Activated T-helper 2 cell treated with anti-CD3 and anti-CD28 coated beads, Interferon-gamma antibody, Interleukin-2, Interleukin-4, amounts not matched to agents 10 μg/mL and 5 μg/mL and 100 μg/mL, durations not matched to agents 14 hours and 24 hours and 36 hours (primary cell): ENCODE measurements at places on chromosomes 3 and 15. TPM values are rescaled to one million over a fixed set of nuclear protein-coding genes. Genes with fewer than 3 reads are reported as not detected.

DNA sequence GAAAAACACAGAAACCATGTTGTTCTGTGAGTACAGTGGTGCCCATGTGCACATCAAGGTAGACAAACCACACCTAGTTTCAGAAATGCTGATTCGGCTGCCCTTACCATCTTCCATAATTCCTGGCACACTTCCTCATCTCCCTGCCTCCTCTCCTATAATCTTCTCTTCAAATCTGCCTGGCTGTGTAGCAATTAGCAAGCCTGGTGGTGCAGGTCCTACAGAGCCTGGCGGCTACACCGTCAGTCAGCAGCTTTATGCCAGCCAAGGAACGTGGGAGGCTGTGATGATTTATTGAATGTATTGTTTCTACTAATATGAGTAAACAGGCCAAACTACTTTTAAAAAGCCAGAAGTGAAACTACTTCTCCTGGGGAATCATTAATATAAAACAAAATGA lies 106.8 kb downstream of the SEMA6D start:
- no peaks in the 10 kb centered on the region for H3K36me3 ChIP-seq
- no peak for DNase-seq
- no peak overlapping the region for H3K4me3 ChIP-seq
- peaks cover 2% of the 10 kb centered on the region for H3K4me1 ChIP-seq
- peaks cover 14% of the 10 kb centered on the region for H3K27me3 ChIP-seq
- no peak overlapping the region for H3K27ac ChIP-seq

- no peak overlapping the region for H3K4me3 ChIP-seq
- no peak for DNase-seq
- H3K27me3 ChIP-seq: peaks cover 2% of the 10 kb centered on the region
- H3K36me3 ChIP-seq: no peaks in the 10 kb centered on the region
- no peaks in the 10 kb centered on the region for H3K4me1 ChIP-seq
Observed at GRCh38 chr15:56272454-56272853, 28.8 kb upstream of the RFX7 start.

DNA sequence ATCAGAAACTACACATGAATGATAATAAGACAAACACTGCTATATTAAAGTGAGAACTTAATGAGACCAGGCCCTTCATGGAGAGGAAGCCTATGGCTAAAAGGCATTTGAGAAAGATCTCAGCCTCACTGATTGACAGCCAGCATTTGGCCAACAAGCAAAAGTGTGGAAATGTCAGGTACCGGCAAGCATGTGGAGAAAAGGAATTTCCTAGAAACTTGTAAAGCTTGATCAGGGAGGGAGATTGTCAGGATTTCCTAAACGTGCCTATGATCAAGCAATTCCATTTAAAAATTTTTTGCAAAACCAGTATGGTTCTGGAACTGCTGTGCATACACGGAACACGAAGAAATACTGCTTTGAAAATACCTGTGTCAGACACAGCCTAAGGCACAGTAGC lies 220.3 kb upstream of the ATP10A start:
- peak overlapping the region; percentile 85 for H3K4me3 ChIP-seq
- no peak for DNase-seq
- no peaks in the 10 kb centered on the region for H3K36me3 ChIP-seq
- H3K27ac ChIP-seq: no peak overlapping the region
- H3K27me3 ChIP-seq: peaks cover 8% of the 10 kb centered on the region
- peaks cover 18% of the 10 kb centered on the region for H3K4me1 ChIP-seq

GRCh38 chr3:86228101-86228500 lies 762.8 kb downstream of the VGLL3 start:
- H3K4me3 ChIP-seq: no peak overlapping the region
- no peaks in the 10 kb centered on the region for H3K4me1 ChIP-seq
- H3K27ac ChIP-seq: no peak overlapping the region
- no peaks in the 10 kb centered on the region for H3K36me3 ChIP-seq
- DNase-seq: no peak

FGF12 gene
- not detected in 2 replicates for total RNA-seq

DNA sequence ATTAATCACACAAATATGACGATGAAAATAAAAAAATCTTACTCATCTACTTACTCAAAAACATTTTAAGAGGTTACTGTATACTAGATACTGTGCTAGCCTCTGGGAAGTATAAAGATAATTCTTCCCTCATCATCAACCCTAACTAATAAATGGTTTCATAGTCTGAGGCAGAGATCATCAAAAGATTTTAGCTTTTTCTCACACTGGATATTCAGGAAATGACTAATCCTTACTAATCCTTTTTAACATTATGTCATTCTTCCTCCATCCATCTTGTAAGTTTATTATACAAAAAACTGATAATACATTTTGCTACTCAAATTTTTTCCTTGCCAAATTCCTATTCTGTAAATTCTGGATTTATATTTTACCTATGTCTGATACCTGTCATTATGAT lies 29.7 kb downstream of the ACAD11 start:
- peaks cover 8% of the 10 kb centered on the region for H3K4me1 ChIP-seq
- H3K27ac ChIP-seq: no peak overlapping the region
- DNase-seq: no peak
- peaks cover 35% of the 10 kb centered on the region for H3K36me3 ChIP-seq
- no peak overlapping the region for H3K4me3 ChIP-seq

GRCh38 chr15:52558196-52558595 lies 10.6 kb downstream of the ARPP19 start:
- DNase-seq: peak; percentile 57
- no peaks in the 10 kb centered on the region for H3K27me3 ChIP-seq
- no peak overlapping the region for H3K4me3 ChIP-seq
- H3K4me1 ChIP-seq: peaks cover 55% of the 10 kb centered on the region

DNA sequence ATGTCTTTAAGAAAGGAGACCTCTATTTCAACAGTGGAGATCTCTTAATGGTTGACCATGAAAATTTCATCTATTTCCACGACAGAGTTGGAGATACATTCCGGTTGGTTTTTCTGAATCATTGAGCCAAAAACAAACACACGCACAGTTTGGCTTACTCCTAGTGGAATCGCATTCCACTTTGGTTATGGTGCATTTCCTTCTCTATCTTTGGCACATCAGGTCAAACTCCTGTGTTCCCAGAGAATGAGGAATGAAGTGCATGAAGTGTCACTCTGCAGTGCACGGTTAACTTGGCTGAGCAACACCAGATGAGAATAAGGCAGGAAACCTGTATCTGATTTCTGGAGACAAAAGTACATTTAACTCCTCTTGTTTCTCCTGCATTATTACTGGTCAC lies 38.5 kb downstream of the HDC start:
- no peaks in the 10 kb centered on the region for H3K27me3 ChIP-seq
- no peak for DNase-seq
- H3K27ac ChIP-seq: no peak overlapping the region
- H3K4me3 ChIP-seq: no peak overlapping the region
- peaks cover 3% of the 10 kb centered on the region for H3K4me1 ChIP-seq

- peaks cover 77% of the 10 kb centered on the region for H3K27me3 ChIP-seq
- H3K4me3 ChIP-seq: no peak overlapping the region
- no peak overlapping the region for H3K27ac ChIP-seq
- no peak for DNase-seq
- H3K36me3 ChIP-seq: no peaks in the 10 kb centered on the region
Observed at GRCh38 chr15:45114751-45115085, 592 bp downstream of the DUOXA2 start.

DNA sequence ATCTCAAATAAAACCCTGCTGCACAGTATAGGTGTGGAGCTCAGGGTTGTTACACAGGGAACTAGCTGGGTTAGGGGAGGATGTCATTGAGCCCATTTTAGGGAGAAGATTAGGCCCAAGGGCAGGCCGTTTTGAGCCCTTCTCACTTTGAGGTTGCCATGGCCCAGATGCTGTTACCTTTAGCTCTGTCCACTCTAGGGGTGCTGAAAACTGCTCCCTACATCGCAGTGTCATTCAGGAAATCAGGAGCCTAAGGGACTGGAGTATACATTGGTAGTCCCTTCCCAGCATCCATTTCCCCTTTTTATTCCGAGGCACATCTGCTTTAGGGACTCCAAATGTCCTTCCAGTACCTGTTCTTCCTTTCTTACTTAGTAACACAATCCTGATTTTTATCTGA lies 79.0 kb upstream of the SELENOK start:
- no peaks in the 10 kb centered on the region for H3K4me1 ChIP-seq
- H3K27ac ChIP-seq: no peak overlapping the region
- no peak overlapping the region for H3K4me3 ChIP-seq
- no peaks in the 10 kb centered on the region for H3K27me3 ChIP-seq

- peak overlapping the region; percentile 51 for H3K27ac ChIP-seq
- H3K27me3 ChIP-seq: no peaks in the 10 kb centered on the region
- H3K36me3 ChIP-seq: peaks cover 40% of the 10 kb centered on the region
- DNase-seq: no peak
Observed at GRCh38 chr15:63553388-63553791, 43.8 kb upstream of the FBXL22 start.

C3orf70 gene
- total RNA-seq: 0.05 and 0.07 TPM in 2 replicates

GRCh38 chr3:116426036-116426435 lies 19.3 kb downstream of the LSAMP start:
- H3K4me3 ChIP-seq: no peak overlapping the region
- no peaks in the 10 kb centered on the region for H3K4me1 ChIP-seq
- no peaks in the 10 kb centered on the region for H3K36me3 ChIP-seq
- no peak overlapping the region for H3K27ac ChIP-seq

GRCh38 chr3:128603811-128604775 lies 46.5 kb downstream of the RPN1 start:
- H3K4me3 ChIP-seq: no peak overlapping the region
- DNase-seq: no peak
- peaks cover 2% of the 10 kb centered on the region for H3K27me3 ChIP-seq
- H3K27ac ChIP-seq: no peak overlapping the region
